Ascending aorta (tissue), 2 donors: ENCODE measurements at places on chromosomes 4 and X.

- DNase-seq = no peak
These were observed 386.1 kb upstream of the HS3ST1 start for GRCh38 chr4:11814758-11815157.

- DNase-seq = no peak
These were observed 12.2 kb downstream of the ADH5 start for GRCh38 chr4:99076292-99076976.

DNA sequence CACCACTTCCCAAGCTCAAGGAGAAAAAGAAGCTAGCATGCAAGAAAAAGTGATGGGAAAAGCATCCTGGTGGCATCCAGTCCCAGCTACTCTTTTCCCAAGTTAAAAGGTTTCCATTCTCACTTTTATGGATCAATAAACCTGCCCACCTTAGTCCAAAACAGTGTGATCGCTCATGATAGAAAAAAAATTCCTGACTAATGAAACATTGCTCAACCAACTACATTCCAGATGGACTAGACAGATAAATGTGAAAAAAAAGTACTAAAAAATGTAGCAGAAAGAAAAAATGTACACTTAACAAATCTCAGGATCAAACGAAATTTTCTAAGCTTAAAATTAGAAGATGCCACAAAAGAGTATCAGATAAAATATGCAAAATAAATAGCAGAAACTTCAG lies 312.2 kb downstream of the TMA16 start:
- no peak for DNase-seq

- no peak for DNase-seq
These were observed 2.9 kb downstream of the HCFC1 start for GRCh38 chrX:153968754-153969124.

GRCh38 chr4:176817204-176817603 lies 24.5 kb upstream of the VEGFC start:
- DNase-seq = no peak

GRCh38 chrX:12843668-12844279 lies 23.1 kb upstream of the TLR7 start:
- DNase-seq = no peak

- no peak for DNase-seq
These were observed 259.8 kb downstream of the ARHGAP10 start for GRCh38 chr4:147991543-147992283.

- DNase-seq = no peak
These were observed 31.0 kb upstream of the PDE5A start for GRCh38 chr4:119659576-119659975.

DNA sequence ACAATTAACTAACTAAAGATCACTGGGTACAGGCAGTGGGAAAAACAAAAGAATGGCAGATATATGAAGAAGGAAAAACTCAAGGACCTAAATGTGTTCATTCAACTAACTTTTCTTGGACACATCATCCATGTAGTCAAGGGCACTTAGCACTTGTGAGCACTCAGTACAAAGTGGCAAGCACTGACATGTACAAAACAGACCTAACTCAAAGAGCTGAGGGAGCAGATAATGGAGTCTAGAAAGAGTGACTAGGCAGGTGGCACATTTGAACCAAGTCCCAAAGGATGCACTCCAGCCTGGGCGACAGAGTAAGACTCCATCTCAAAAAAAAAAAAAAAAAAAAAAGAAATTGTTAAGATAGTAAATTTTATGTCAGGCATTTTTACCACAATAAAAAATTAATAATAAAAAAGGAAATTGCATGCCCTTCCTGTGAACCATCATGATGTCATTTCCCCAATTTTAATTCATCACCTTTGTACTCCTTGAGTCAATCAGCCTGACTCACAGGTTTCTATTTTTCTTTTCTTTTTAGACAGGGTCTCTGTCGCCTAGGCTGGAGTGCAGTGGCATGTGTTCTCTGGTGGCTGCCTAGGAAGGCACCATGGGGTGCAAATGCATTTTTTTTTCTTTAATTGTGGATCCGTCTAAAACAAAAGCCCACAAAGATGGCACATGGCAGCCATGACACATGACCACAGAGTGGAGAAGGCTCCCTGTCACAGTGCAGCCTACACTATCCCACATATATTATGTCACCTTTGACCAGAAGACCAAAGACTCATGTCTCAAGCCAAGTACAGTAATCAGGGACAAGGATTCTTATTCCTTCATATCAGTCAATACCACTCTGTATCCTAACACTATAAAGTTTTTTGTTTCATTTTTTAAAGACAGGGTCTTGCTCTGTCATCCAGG lies 91.9 kb downstream of the CHST7 start:
- no peak for DNase-seq

DNA sequence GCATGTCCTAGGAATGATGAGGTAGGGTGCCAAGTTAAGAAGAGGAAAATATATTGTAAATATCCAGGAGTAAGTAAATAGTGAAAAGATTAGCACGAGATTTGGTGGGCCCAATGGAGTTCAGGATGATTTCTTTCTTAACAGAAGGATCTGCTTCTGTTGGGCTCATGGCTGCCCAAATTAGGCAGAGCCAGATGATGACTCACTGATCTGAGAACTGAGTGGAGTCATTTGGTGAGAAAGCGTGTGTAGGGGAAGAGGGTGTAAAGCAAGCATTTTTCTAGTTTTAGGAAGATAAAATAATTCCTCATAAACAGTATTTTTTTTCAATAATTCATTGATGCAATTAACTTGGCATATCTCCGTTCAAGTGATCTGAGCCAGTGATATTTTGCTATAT lies 1.6 kb downstream of the TBX22 start:
- DNase-seq = no peak

GRCh38 chr4:110472583-110473329 lies 3.2 kb upstream of the ENPEP start:
- no peak for DNase-seq

GRCh38 chr4:150625033-150625432 lies 43.1 kb downstream of the MAB21L2 start:
- no peak for DNase-seq

- DNase-seq = no peak
These were observed 370.3 kb upstream of the FGF16 start for GRCh38 chrX:77076896-77077295.

GRCh38 chr4:25043548-25043947 lies 12.8 kb upstream of the LGI2 start:
- DNase-seq = no peak

- no peak for DNase-seq
These were observed 2.1 kb downstream of the LEF1 start for GRCh38 chr4:108166441-108167315.

DNA sequence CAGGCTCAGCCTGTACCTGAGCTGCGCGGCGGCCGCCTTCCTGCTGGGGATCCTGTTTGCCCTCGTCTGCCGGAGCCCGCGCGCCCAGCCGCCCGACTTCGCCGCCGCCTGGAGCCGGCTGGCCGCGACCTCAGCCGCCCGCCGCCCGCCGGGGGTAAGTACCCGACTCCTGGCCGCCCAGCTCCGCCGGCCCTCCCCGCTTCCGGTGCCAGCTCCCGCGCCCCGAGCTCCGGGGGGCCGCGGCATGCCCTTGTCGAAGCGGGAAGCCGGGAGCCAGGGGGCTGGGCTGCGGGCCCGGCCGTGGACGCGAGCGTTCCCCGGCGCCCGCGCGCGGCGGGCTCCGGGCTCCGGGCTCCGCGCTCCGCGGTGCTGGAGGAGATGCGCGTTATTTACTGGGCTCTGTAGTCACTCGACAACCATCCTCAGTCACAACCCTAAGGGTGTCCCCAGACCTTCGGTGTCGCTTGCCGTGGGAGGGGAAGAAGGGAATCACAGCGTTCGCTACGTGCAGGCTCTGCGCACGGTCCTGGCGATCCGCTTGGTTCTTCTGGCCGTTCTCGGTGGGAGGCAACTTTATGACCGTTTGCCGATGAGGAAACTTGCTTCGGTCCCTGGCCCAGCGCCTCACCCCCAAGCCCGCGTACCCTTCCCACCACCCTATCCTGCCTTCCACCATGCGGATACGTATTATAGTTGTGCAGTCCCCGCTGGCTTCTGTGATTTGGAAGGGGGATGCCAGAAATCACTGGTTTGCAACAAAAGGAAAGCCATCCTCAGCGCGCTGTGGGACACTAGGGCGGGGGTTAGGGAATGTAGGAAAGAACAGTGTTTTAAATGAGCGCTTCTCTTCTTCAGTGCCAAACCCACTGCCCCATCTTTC lies 944 bp downstream of the SNX25 start:
- DNase-seq = no peak

DNA sequence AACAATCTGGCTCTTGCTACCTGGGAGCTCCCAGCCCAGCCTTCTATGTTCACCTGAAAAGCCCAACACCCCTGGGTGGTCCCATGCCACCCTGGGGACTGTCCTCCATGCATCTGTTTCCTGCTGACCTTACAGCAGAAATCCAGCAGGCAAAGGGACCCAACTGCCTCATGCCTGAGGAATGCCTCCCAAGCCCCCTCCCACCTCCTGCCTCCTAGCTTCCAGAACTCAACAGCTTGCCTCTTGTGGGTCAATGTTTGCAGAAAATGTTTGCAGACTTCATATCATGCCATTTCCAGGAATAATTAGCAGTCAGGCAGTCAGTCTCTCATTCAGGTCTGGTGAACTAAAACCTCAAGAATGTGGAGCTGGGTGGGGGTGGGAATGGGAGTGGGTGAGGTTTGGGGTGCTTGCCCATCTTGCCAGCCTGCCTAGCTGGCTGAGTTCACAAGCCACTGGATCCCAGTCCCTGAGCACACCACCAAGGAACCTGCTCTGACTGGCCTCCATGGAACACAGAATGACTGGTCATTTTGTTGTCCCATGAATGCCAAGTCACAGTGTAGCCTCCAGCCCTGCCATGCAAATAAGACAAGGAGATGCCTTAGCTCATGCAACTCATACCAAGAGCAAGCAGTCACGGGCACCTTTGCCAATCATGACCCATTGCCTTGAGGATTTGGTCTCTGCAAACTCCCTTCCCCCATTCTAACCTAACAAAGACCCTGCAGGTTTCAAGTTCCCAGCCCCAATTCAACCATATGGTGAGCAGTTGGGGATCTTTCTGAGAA lies 12.1 kb upstream of the PLAC1 start:
- peak; percentile 65 for DNase-seq

GRCh38 chr4:155419266-155419665 lies 42.5 kb upstream of the MAP9 start:
- no peak for DNase-seq

- DNase-seq = no peak
These were observed 39.3 kb upstream of the TENM3 start for GRCh38 chr4:182203872-182204411.

DNA sequence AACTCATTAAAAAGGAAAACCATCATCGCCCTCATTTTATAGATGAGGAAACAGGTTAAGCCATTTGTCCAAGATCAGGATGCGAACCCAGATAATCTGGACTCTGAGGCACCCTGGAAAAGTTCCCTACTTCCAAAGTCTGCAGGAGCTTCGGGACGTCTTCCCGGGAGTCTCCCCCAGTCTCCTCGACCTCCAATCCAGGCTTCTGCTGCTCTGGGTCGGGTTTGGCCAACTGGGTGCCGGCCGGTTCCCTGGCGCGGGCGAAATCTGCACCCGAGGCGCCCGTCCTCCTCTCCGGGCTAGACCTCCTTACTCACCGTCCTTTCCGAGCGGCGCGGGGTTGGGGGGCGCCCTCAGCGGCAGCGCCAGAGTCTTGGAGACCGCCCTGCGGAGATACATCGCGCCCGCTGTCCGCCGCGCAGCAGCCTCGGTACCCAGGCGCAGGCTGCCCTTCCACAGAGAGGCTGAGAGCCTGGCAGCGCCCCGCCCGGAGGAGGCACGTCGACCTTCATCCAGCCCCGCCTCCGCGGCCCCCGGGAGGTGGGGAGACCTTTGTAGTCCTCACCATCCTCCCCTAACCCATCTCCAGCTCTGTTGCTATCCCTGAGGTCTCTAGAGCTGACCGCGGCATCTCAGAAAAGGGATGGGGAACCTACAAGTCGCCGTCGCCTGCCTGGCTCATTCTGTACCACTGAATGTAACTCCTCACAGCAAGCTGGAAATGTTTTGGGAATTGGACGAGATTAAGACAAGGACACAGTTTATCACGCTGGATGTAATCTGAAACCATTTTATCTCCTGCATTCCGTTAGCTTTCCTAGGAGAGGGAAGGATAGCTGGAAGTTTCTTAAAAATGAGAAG lies at the start of gene MGARP:
MGARP (minus strand) TSS at position 466 of the 861 bp plus-strand sequence; CDS start at position 399, 67 bp downstream.
- DNase-seq = no peak

DNA sequence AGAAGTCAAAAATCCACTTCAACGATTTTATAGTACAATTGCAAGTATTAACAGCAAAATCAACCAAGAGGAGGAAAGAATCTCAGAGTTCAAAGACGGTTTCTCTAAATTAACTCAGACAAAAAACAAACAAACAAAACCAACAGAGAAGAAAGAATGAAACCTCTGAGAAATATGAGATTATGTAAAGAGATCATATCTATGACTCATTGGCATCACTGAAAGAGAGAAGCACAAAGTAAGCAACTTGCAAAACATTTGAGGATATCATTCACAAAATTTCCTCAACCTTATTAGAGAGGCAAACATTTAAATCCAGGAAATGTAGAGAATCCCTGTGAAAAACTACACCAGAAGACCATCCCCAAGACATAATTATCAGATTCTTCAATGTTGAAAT lies 370.4 kb downstream of the INPP4B start:
- no peak for DNase-seq

DNA sequence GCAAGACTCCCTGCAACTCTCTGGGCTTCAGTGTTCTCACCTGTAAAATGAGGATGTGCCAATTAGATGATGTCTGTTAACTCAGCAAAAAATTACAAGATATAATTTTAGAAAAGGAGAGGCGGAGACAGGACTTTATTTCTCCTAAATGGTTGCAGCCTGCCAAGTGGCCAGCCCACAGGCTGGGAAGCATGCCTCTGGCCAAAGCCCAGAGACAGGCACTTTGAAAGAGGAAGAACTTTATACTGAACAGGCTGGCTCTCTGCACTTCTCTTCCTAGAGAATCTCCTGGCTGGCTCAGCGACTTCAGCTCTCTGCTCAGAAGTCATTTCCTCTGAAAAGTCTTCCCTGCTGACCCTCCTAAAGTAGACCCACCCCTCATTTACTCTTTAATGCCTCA lies 3.7 kb downstream of the PRDM5 start:
- DNase-seq = no peak

GRCh38 chr4:16125571-16126445 lies 42.0 kb upstream of the PROM1 start:
- DNase-seq = no peak

- no peak for DNase-seq
These were observed 7.8 kb upstream of the TBC1D14 start for GRCh38 chr4:6901669-6902317.

DNA sequence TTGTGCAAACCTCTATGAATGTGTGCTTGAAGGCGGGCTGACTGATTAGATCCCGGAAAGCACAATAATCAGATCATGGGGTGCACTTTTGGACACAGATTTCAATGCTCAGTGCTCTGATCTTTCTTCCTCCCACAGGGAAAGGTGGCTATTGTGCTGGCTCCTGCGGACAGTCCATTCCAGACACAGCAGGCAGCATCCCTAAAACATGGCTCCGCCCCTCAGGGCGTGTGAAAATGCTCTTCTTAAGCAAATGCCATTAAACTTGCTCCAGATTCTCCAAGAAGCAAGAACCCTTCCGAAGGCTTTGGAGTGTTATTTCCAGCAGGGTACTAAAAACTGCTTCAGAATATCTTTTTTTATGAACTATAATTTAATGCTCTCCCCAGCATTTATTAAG lies 100.0 kb downstream of the SLC2A9 start:
- DNase-seq = no peak

GRCh38 chr4:17869327-17869726 lies 58.5 kb downstream of the NCAPG start:
- DNase-seq = no peak

GRCh38 chr4:70399319-70399718 lies 1.6 kb downstream of the OPRPN start:
- no peak for DNase-seq
